Parietal lobe (tissue), 2 donors: ENCODE measurements at places on chromosomes 5 and 9. TPM values are rescaled to one million over a fixed set of nuclear protein-coding genes. Genes with fewer than 3 reads are reported as not detected.

PCA3 gene
- 1.6 TPM for total RNA-seq

DOK3 gene
- total RNA-seq, result 9.1 TPM

N4BP3 gene
- total RNA-seq, result 9.7 TPM

IL17B gene
- total RNA-seq, result not detected

WDR38 gene
- not detected for total RNA-seq

LCN15 gene
- not detected for total RNA-seq

ANKDD1B gene
- 1.3 TPM for total RNA-seq

NOXA1 gene
- 2.5 TPM for total RNA-seq

GRM6 gene
- 0.63 TPM for total RNA-seq

CCDC152 gene
- 8.1 TPM for total RNA-seq

LNPEP gene
- total RNA-seq, result 74.5 TPM

TMEM232 gene
- total RNA-seq, result 24.1 TPM
